Fibroblast of skin of right quadriceps (primary cell): ENCODE measurements at places on chromosomes 5 and 9.
A peak's percentile ranks its signal among the peaks of the same experiment; 100 is the strongest.

DNA sequence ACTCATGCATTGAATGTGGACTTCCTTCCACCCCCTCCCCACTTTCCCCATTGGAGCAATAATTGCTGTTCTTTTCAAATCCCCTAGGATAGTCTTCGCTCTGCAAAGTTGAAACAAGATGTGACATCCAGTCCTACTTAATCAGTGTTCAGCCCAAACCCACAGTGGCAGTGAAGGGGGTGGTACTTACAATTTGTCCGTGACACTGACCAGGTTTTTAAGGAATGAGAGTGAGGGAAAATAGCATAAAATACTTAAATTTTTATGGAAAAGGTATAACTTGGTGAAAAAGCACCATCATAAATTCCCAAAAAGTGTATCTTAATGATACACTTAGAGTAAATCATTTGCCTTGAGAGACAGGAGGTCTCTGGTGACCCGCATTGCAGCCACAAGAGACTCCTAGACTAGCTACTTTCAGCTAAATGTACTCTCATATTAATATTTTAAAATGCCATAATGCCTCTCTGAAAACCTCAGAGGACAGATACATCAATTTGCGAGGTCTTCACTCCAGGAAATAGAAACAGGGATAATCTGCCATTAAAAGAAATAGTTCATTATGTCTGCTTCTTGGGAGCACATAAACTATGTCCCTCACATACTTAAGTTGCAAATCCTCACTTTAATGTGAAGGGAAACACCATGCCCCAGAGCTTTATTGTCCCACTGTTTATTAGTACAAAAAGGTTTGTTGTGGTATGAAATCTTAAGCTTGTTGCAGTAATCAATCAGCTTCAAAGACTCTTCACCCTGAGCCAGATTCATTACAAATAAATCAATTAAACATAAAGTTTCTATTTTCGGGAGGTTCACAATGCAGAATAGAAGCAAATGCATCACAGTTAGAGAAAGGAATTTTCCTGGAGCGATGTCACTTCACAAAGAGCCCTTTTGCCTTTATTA is 343.6 kb upstream of the ISL1 start:
- no peak for DNase-seq

DNA sequence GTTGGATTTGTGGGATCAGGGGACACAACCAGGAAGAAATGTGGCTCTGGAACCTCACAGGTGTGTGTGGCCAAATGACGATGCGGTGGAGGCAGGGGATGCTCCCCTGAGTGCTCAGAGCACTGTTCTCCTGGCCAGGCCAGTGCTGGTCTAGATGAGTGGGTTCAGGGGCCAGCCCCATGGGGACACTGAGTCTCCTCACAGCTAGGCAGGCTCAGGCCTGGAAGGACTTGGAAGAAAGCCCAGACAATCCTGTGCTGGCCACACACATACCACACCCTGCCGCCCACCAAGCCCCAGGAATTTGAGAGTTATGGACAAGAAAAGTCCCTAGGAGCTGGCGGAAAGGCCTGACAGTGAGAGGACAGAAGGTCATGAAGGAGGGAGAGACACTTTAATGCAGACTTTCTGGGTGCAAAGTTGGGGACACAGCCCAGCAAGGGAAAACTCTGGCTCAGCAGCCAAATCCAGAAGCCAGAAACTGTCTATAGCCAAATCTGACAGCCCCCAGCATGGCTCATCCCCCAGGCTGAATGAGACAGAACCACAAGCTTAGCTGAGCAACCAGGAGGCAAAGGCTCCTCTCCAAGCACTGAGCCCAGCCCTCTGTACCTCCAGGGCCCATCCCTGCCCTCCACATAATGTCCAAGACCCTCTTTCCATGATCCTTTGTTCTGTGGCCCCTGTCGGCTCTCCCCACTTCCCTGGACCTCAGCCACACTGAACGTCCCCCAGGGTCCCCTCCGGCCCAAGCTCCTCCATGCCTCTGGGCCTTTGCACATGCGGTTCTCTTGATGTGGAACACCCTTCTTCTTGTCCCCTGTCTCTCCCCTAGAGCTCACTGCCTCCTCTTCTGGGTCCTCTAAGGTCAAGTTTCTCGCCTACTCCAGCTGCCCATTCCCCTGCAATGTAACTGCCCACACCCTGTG is 22.4 kb downstream of the LHX6 start:
- peak; percentile 76 for DNase-seq

- no peak for DNase-seq
Measured at GRCh38 chr5:133129950-133130349, 78.1 kb downstream of the HSPA4 start.

- peak; percentile 26 for DNase-seq
Measured at GRCh38 chr9:88889386-88889785, 101.9 kb upstream of the S1PR3 start.

GRCh38 chr9:21454149-21454548 is 13.9 kb downstream of the IFNA1 start:
- peak; percentile 45 for DNase-seq

- no peak for DNase-seq
Measured at GRCh38 chr9:70519912-70520724, 105.7 kb upstream of the KLF9 start.

DNA sequence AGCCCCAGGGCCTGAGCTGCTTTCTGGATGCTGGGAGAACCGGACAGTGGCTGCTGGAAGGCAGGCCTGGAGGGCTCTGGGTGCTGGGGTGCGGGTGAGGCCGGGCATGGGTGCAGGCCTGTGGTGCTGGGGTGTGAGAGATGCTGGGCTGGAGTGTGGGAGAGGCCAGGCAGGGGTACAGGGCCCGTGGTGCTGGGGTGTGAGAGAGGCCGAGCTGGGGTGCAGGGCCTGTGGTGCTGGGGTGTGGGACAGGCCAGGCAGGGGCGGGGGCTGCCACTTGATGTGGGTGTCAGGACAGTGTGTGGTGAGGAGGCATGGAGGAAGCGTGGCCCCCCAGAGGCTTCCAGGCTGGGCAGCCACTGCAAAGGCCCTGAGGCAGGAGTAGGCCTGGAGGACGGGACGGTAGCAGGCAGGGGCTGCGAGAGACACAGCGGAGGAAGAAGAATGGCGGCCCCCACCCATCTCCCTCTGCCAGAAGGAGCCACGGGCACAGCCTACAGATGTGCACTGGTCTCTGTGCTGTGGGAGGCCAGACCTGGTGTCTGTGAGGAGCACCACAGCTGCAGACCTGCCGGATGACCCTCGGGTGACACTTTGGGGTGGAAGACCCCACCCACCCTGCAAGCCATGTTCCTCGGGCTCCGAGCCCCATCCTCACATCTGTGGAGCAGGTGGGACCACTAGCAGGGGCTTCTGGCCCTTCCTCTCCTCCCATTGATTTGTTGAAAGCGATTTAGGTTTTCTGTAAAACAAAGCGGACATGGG is 9.3 kb downstream of the NKD2 start:
- DNase-seq, result no peak

GRCh38 chr5:64323591-64323990 is 157.9 kb downstream of the RNF180 start:
- no peak for DNase-seq

DNA sequence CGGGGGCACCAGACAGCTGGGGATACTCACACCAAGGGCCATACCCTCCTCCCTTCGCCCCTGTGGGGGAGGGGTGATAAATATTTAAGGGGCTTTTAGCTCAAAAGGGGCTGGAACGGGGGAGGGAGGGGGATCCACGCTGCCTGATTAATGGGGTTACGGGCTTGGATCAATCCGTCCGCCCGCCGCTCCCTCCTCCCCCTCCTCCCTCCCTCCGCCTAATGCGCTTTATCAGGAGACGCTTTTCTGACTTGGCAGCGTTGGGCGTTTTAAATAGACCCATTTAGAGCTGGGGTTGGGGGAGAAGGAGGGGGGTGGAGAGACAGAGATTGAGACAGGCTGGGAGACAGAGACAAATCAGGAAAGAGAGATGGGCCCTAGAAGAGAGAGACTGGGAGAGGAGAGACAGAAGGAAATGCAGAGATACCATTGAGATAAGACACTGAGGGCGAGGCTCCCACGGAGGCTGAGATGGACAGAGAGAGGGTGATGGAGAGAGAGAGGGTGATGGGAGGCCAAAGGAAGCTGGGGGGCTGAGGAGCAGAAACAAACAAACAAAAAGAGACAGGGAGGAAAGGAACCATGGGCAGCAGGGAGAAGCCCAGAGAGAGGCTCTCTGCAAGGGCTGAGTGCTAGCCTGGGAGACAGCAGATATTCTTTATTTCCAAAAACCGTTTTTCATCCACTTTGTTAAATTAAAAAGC is 10.3 kb downstream of the CNTFR start:
- no peak for DNase-seq

DNA sequence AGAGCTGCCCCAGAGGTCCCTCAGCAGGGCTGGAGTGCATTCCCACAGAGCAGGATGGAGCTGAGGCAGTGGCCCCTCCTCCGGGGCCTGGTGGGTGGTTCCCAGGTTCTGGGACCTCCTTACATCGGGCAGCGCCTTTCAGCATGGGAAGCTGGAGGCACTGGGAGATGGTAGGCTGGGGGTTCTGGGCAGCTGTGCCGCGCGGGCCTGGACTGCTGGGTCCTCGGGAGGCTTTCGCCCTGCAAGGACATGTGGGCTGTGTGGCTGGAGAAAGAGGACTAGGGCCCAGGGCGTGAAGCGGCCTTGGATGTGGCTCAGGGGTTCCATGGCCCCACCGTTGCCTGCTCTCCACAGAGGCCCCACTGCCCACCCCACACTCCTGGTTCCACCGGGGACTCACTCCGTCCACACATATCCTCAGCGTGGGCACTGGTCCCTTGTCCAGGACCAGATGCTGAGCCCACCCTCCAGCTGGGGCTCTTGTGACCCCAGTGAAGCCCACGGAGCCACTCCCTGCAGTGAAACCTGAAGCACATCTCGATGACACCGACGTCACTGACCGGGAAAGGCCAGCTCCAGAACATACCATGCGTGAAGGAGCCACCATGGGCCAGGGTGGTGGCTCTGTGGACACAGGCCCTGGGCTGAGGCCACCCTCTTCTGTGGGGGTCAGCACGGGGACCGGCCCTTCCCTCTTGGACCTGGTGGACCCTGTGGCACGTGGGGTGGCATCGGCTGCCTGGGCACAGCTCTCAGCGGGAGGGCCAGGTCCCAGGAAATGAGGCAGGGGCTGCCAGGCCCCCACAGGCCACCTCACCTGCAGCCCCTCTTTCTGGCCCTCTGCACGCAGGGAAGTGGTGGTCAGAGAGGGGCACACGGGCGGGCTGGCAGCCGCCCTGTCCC is 31.5 kb upstream of the NKD2 start:
- DNase-seq, result no peak

DNA sequence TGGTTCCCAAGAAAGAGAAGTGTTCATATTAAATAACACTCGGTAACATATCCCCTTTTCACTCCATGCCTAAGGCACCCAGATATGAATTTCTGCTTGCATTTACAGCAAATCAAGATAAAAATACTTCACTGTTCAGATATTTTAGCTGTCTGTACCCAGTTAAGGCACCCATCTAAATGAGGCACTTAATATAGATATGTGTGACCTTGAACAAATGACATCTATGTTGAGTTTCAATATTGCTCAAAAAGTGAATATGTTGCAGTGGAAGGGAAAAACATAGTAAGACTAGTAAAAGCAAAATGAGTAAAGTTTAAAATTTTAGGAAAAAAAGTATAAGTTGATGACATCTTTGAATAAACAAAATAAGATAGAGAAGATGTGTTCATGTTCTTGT is 32.4 kb upstream of the SPDL1 start:
- no peak for DNase-seq

DNA sequence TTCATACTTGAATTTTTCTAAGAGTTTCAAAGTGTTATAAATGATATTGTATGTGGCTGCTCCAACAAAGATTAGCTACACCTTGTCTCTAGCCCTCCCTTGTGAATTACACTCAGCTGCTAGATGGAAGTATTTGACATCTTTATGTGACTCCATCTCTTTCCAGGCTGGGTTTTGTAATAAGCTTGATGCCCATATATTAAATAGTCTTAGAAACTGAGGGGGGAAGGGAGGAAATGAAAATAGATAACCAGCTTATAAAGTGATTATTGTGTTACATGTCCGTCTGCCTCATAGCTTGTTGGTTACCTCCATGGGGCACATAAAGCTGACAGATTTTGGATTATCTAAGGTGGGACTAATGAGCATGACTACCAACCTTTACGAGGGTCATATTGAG is 63.4 kb downstream of the CD180 start:
- DNase-seq, result no peak

- DNase-seq, result no peak
Measured at GRCh38 chr5:5246736-5247135, 106.6 kb downstream of the ADAMTS16 start.

- DNase-seq, result peak; percentile 98
Measured at GRCh38 chr5:172102913-172103626, 85.0 kb downstream of the STK10 start.

DNA sequence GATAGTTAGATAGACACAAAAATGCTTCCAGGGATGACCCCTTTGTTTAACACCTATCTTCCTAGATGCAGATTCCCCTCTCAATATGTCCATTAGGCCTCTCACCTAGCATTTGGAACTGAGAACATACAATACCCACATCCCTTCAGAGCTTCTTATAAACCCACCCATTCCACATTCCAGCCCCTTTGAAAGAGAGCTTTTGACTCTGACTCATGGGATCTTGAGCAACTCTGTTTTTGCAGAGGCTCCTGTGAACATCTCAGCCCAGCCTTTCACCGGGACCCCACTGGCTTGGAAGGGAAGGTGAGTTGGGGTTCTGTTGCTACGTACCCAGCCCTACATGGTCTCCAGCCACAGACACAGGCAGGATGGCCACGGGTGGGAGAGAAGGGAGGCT is 195.5 kb downstream of the FRMD3 start:
- peak; percentile 26 for DNase-seq

- DNase-seq, result peak; percentile 91
Measured at GRCh38 chr5:149062371-149063016, 368 bp downstream of the SH3TC2 start.

- DNase-seq, result peak; percentile 23
Measured at GRCh38 chr9:2622461-2623287, 1.1 kb downstream of the VLDLR start.

- no peak for DNase-seq
Measured at GRCh38 chr9:38185647-38186403, 116.8 kb upstream of the SHB start.

GRCh38 chr9:121499427-121500164 is at the start of gene GGTA1:
GGTA1 (minus strand) TSS chr9:121499844; CDS start chr9:121467922, 31,922 bp downstream.
- peak; percentile 43 for DNase-seq

DNA sequence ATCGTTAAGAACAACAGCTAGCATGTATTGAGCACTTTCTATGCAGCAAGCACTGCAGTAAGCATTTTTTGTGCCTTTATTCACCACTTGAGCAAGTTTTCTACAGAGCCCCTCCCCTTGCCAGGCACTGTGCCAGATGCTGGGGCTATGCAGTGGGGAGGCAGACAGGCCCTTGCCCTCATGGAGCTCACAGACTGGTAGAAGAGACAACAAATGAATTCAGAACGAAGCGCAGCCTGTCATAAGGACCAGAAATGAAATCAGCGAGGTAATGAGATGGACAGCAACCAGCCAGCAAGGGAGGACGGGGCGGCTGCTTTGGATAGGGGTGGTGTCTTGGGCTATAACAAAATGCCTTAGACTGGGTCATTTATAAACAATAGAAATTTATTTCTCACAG is 68.8 kb downstream of the C9orf50 start:
- DNase-seq, result peak; percentile 57

GRCh38 chr5:20486826-20487225 is 498.8 kb upstream of the CDH18 start:
- DNase-seq, result no peak
